LHCN-M2 (cell line): ENCODE measurements at places on chromosomes 7 and 10. TPM values are rescaled to one million over a fixed set of nuclear protein-coding genes. Genes with fewer than 3 reads are reported as not detected.

FRMD4A gene
- 34.8 and 39.0 TPM in 2 replicates for total RNA-seq

GRCh38 chr10:86521678-86522509, at the start of gene WAPL:
TSS of gene WAPL (minus strand) at chr10:86521792. CDS start at chr10:86518069, 3,723 bp downstream.
- peak; percentile 90 for DNase-seq

- DNase-seq, result no peak
These were observed 54.5 kb downstream of the TSPAN15 start for GRCh38 chr10:69505636-69506318.

OR2A1 gene
- not detected in 2 replicates for total RNA-seq

CLCN1 gene
- not detected in 2 replicates for total RNA-seq

UPK3BL2 gene
- total RNA-seq, result 1.0 and 4.3 TPM in 2 replicates

DNA sequence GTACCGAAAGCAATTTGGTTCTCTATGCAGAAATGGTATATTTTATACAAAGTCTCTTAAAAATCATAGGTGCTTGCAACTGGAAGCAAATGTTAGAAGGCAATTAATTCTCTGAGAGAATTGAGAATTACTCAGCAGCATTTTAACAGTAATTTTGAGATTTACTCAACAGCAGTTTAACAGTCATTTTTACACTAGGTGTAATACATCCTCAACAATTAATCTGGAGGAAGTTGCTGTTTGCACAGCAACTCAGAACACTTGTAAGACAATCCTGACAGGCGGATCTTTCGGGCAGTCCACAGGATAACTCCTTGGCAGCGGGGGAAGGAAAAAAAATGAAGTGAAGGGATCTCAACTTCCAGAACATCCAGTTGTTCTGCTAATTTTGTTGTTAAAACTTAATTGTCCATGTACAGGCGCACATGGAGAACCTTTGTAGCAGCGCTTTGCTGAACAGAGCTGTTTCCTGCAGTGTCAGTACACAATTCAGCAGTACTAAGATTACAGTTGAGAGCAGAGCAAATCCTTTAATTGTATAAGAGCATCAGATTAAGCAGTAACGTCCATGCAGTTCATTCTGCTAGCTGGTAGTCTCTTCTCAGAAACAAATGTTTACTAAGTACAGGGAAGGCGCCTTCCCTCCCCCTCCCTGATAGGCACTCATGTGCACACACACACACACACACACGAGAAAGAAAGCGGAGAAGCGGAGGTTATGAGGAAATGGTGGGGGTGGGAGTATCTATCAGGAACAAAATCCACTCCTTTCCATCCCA, 43.8 kb downstream of the ENO4 start:
- no peak for DNase-seq

DNA sequence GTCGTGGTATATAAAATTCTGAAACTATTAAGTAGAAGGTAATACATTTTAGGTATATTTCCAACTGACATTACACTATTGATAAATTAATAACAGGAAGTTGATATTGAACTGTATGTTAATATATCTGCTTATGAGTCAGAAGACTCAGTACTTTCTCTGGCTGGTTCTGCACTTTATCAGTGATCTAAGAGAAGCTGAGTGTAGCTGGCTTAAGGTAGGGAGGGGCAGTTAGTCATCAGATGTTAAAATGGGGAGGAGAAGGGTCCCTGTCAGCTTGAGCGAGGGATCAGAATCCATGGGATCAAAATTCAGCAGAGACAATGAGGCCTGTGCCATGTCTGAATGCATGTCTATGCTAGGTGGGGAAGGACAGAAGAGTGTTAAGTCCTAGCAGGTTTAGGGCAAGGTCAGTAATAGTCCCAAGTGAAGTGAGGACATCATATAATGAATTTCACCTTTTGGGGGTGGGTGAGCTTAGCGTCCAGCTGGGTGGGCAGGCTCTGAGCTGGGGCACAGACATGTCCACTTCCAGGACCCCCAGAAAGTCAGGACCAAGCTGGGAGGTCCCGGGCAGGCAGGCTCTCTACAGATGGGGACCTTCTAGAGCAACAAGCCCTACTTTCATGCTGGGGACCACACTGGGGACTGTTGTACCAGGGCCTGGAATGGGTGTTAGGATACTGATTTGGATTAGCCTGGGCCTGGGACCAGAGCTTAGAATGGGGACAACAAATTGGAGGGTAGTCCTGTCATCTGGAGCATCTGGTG, 82.9 kb downstream of the WDFY4 start:
- no peak for DNase-seq

GRCh38 chr7:3836855-3837254, 535.8 kb downstream of the SDK1 start:
- DNase-seq, result no peak

- no peak for DNase-seq
These were observed 1.3 kb downstream of the PPIF start for GRCh38 chr10:79348640-79348988.

GRCh38 chr7:8338206-8338605, 76.2 kb upstream of the ICA1 start:
- DNase-seq, result no peak

DNA sequence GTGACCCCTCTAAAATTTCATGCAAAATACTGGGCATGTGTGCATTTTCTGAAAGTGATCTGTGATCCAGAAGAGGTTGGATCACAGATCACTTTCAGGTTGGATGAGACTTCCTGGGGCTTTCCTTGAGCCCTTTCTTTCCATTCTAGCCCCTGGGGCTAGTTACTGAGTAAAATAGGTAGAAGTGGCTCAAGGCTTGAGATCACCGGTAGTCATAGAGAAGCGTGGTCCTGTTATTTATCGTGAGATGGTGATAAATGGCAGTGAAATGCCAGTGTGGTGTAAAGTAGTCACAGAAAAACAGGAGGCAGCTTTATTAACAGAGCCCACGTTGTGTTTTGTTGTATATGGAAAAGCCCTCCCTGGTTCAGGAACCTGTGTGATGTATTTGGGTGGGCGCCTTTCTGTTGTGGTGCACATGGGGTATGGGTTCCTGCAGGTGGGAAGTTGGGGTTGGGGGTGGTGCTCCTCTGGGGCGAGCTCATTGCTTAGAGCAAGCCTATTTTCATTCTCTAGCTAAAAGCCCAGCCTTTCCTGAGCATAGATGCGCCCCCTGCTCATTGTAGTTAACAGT, 34.0 kb upstream of the SH2D4B start:
- no peak for DNase-seq

DNA sequence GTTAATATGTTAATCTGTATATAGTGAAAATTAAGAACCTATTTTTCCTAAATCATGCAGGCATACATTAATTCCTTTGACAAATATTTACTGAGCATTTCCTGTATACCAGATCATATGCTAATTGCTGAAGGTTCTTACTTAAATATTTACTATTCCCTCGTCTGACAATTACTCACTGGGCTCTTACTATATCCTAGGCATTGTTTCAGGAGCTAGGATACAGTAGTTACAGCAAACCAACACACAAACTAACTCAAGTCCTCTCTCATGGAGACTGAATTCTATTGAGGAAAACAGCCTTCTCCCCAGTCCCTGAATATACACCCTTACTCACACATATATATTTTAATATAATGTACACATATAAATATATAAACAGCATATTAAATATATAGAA, 786.0 kb downstream of the NRG3 start:
- no peak for DNase-seq

GRCh38 chr10:55220975-55221374, 419.9 kb upstream of the PCDH15 start:
- DNase-seq, result no peak

SPDYE16 gene
- not detected in 2 replicates for total RNA-seq

- DNase-seq, result no peak
These were observed 1.2 kb downstream of the EN2 start for GRCh38 chr7:155458878-155459699.

- no peak for DNase-seq
These were observed 113.8 kb upstream of the LANCL2 start for GRCh38 chr7:55251313-55251712.

- DNase-seq, result no peak
These were observed 169.2 kb downstream of the SND1 start for GRCh38 chr7:127821146-127821545.

DNA sequence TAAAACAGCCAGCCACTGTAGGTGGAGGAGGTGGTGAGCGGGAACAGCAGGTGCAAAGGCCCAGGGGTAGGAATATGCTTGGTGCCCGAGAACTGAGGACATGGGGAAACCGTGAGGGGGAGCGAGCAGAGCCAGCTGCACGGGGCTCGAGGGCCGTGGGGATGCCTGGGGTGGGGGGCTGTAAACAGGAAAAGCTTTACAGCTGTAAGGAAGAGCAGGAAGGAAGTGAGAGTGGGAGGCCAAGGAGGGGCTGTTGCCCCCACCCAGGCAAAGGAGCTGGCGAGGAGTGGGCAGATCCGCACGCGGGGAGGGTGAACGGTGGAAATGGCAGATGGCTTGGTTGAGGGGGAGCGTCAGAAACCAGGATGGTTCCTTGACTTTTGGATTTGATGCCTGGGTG, 34.4 kb downstream of the ZMIZ1 start:
- DNase-seq, result no peak

DNA sequence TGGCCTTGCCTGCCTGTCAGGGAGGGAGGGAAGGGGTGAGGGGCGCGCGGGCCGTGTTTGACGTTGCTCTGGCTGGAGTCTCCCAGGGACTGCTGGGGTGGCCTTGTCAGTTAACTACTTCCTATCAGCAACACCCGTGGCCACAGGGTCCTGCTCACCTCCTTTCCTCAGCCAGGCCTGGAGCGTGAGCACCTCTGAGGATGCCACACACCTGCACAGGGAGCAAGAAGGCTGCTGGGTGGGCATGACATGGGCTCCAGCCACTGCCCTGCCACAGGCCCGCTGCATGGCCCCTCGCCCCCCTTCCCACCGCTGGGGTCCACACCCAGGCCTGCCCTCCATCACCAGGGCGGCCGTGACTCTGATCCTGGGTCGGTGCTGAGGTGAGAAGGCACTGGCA, 212.4 kb downstream of the ELFN1 start:
- no peak for DNase-seq

DNA sequence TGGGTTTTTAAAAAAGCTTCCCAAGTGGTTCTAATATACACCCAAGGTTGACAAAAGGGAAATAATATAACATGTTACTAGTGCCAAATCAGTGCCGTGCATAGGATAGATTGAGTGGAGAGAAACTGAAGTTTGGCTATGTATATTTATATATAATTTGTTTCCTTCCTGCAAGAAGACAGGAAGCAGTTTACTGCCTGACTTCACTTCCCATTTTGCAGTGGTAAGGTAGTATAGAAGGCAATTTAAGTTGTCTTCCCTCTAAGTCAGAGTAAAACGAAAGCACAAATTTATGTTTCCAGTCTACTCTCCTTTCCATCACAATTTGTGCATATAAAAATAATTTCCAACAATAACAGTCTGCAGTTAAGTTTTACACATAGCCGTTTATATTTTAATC, 3.4 kb upstream of the HYCC1 start:
- no peak for DNase-seq

NOS3 gene
- 0.13 TPM in 1 of 2 replicates, not detected in the other for total RNA-seq

GRCh38 chr7:130988443-130988842, 254.4 kb upstream of the KLF14 start:
- DNase-seq, result peak; percentile 63

DNA sequence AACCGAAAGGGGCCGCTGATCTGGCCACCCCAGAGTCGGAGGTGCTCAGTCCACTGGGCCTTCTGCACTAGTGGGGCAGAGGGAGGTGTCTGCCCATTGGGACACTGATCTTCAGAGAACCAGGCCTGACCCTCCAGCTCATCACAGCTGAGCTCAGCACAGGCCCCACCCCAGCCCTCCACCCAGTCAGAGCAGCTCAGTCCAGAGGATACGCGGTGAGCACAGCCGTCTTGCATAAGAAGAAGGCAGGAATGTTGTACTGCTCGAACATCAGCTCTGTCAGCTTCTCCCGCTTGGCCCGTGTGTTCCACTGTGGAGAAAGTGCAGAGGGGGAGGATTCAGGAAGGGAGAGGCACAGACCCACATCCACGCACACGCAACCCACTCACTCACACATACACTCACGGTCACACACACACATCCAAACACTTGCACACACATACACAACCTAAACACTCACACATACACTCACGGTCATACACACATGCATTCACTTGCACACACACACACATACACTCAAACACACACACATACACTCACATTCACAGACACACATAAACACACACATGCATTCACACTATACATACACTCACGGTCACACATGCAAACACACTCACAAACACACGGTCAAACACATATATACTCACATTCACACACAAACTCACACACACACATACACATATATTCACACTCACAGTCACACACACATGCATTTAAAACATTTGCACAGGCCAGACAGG, 6.3 kb downstream of the ACTL6B start:
- no peak for DNase-seq

- peak; percentile 81 for DNase-seq
These were observed 12.1 kb upstream of the PLAU start for GRCh38 chr10:73898730-73899410.

MICALL2 gene
- total RNA-seq, result 25.5 and 27.4 TPM in 2 replicates

PRKG1 gene
- total RNA-seq, result 6.2 and 6.4 TPM in 2 replicates

GRCh38 chr10:50917486-50917885, 32.1 kb upstream of the A1CF start:
- peak; percentile 25 for DNase-seq

LARP4B gene
- 30.5 and 32.6 TPM in 2 replicates for total RNA-seq

TUBAL3 gene
- total RNA-seq, result not detected in 2 replicates

- no peak for DNase-seq
These were observed 34.1 kb downstream of the CREM start for GRCh38 chr10:35160743-35161142.

DNA sequence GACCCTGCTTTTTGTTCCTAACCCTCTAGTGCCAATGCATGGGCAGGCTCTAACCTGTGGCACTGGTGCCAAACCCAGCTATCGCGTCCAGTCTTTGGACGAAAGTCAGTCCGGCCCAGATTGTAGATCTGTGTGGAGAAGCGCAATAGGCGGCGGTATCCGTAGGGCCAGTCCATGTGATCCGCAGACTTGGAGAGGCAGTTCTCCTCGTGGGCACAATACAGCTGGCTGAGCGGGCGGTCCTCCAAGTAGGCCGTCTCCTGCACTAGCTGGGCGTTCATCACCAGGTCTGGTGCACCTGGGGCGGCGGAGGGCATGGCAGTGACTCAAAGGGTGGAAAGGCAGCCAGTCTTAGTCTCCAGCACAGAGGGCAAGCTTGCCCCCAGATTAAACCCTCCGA, 14.5 kb downstream of the LOXL4 start:
- no peak for DNase-seq

GRCh38 chr7:139035586-139036353, at the start of gene ZC3HAV1L:
TSS of gene ZC3HAV1L (minus strand) at chr7:139036042. CDS start at chr7:139036017, 25 bp downstream.
- peak; percentile 66 for DNase-seq

DNA sequence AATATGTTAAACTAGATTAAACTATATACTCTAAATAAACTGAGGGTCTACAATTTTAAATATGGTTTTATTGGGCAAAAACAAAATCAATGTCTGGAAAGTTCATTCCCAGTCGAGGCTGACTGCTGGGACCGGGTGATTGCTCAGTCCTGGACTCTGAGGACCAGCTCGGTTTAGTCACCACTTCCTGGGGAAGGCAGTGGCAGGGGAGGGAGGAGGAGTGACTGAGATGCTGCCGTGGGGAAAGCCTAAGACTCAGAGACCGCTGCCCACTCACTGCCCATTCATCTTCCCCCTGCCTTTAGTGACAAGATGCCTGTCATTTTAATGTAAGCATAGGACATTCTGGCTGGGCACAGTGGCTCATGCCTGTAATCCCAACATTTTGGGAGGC, 29.0 kb downstream of the ATOH7 start:
- peak; percentile 46 for DNase-seq

GRCh38 chr7:105118612-105119600, 104.9 kb downstream of the KMT2E start:
- no peak for DNase-seq
